Lower lobe of right lung (tissue), 2 donors: ENCODE measurements at places on chromosomes 1 and 21. TPM values are rescaled to one million over a fixed set of nuclear protein-coding genes. Genes with fewer than 3 reads are reported as not detected.

The ID3 gene
- 137 TPM for total RNA-seq

The CNIH3 gene
- 2.1 TPM for total RNA-seq

The MPZ gene
- total RNA-seq: 4.0 TPM

The TNFRSF25 gene
- 8.2 TPM for total RNA-seq

The CRNN gene
- not detected for total RNA-seq

The CFH gene
- 69.6 TPM for total RNA-seq

The SPRR1B gene
- total RNA-seq: not detected

The SPRR3 gene
- total RNA-seq: not detected

The PTAFR gene
- total RNA-seq: 52.8 TPM

The PLA2G2C gene
- not detected for total RNA-seq

The RGS1 gene
- 16.3 TPM for total RNA-seq

The TRPM2 gene
- 17.9 TPM for total RNA-seq

The SYT14 gene
- total RNA-seq: not detected

The GPR25 gene
- total RNA-seq: 0.62 TPM
